HCT116 (cell line): ENCODE measurements at places on chromosomes 2 and 18. TPM values are rescaled to one million over a fixed set of nuclear protein-coding genes. Genes with fewer than 3 reads are reported as not detected.
A peak's percentile ranks its signal among the peaks of the same experiment; 100 is the strongest.

DNA sequence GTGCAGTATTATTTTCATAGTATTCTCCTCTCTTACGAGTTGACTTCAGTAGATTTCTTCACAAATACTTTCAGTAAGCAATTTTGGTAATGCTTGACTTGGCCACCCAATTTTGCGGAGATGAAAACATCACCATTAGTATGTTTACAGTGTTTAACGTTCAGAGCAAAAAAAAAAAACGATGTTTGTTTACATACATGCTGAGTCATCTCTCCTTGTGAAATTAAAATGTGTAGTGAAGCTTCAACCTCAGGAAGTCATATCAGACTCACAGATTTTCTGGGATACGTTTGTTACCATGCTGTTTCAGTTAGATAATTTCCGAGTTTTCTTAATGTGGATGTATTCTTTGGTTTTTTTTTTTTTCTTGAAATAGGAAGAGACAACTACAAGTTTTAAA, 100.1 kb downstream of the CTNNA2 start:
- H3K4me3 ChIP-seq, result no peak overlapping the region
- no peaks in the 10 kb centered on the region for H3K4me1 ChIP-seq
- DNase-seq, result no peak
- no peaks in the 10 kb centered on the region for H3K36me3 ChIP-seq
- no peaks in the 10 kb centered on the region for H3K27me3 ChIP-seq
- no peak overlapping the region for H3K27ac ChIP-seq

DNA sequence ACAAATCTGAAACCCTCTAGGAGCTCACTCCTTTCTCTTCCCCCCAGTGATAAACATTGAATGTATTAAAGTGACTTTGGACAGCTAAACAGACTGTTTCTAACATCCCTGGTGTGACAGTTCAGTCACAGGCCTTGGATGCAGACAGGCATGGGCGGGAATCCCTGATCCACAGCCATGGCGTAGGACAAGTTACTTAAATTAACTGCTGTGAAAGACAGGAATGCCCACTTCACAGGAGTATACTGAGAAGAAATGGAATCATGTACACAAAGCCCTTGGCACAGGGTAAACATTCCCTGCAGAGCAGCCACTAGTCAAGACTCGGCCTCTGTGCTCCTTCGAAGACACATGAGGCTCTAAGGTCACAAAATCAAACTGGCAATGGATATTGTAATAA, 34.0 kb downstream of the FARSB start:
- H3K4me3 ChIP-seq, result no peak overlapping the region
- peaks cover 33% of the 10 kb centered on the region for H3K36me3 ChIP-seq
- no peaks in the 10 kb centered on the region for H3K27me3 ChIP-seq
- no peaks in the 10 kb centered on the region for H3K4me1 ChIP-seq

GRCh38 chr2:45289997-45290709, 280.9 kb upstream of the SIX2 start:
- no peak overlapping the region for H3K4me3 ChIP-seq
- H3K4me1 ChIP-seq, result no peaks in the 10 kb centered on the region
- H3K36me3 ChIP-seq, result no peaks in the 10 kb centered on the region
- no peaks in the 10 kb centered on the region for H3K27me3 ChIP-seq
- H3K27ac ChIP-seq, result no peak overlapping the region

DNA sequence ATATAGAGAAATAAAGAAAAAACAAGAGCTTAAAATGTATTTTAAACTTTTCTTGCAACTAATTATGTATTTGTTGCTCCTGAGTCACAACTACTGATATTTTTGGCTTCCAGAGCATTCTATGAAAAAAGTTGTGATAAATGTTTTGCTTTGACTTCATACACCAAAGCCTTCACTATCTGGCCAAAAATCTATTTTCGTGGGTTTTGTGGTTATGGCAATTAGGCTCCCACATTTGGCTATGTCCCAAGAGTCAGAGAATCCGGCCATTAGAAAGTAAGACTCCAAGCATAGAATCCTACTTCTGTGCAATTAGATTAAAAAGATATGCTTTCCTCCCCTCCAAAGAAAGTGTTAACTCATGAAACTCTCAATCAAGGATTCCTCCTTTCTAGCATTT, 1456.1 kb upstream of the ACVR2A start:
- DNase-seq, result no peak
- no peak overlapping the region for H3K27ac ChIP-seq
- H3K4me3 ChIP-seq, result no peak overlapping the region
- no peaks in the 10 kb centered on the region for H3K4me1 ChIP-seq

DNA sequence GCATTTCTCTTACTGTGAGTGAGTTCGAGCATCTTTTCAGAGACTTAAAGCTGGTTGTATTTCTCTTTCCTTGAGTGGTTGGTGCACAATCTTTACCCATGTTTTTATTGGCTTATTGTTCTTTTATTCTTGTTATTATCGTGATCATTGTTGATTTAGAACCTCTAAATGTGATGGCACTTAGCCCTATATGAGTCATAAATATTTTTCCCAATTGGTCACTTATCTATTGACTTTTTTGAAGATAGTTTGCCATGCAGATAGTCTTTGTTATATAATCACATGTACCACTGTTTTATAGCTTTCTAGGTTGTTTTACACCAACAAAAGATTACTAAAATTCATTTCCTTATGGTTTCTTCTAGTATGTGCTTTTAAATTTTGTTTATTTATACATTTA, 141.6 kb upstream of the MSH6 start:
- no peak overlapping the region for H3K27ac ChIP-seq
- H3K4me3 ChIP-seq, result no peak overlapping the region
- no peaks in the 10 kb centered on the region for H3K36me3 ChIP-seq
- no peak for DNase-seq
- peaks cover 3% of the 10 kb centered on the region; the same call in 1 of the 2 replicates for H3K4me1 ChIP-seq

DNA sequence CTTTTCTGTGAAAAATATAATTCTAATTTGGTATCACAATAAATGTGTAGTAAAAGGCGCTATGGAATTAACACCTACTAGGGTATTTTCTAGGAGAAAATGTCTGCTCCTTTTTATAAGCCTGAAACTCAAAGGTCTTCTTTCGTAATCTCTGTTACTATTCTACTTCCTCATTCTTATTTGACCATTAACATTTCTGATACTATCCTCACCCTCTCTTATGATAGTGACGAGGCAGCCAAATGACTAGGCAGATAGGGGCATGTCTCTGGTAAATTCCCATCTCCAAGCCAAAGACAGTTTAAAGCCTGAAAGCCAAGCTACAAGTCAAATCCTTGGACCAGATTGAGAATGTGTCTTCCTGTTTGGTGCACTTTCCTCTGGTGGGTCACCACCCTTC, 251.7 kb downstream of the LRRTM4 start:
- H3K4me1 ChIP-seq, result no peaks in the 10 kb centered on the region
- H3K27ac ChIP-seq, result no peak overlapping the region
- H3K36me3 ChIP-seq, result no peaks in the 10 kb centered on the region
- no peak for DNase-seq
- no peak overlapping the region for H3K4me3 ChIP-seq

- no peak overlapping the region for H3K4me3 ChIP-seq
- H3K36me3 ChIP-seq, result no peaks in the 10 kb centered on the region
- H3K27me3 ChIP-seq, result no peaks in the 10 kb centered on the region
- DNase-seq, result no peak
- H3K27ac ChIP-seq, result no peak overlapping the region
- H3K4me1 ChIP-seq, result peaks cover 10% of the 10 kb centered on the region
These were observed 6.5 kb downstream of the PER2 start for GRCh38 chr2:238281826-238282480.

DNA sequence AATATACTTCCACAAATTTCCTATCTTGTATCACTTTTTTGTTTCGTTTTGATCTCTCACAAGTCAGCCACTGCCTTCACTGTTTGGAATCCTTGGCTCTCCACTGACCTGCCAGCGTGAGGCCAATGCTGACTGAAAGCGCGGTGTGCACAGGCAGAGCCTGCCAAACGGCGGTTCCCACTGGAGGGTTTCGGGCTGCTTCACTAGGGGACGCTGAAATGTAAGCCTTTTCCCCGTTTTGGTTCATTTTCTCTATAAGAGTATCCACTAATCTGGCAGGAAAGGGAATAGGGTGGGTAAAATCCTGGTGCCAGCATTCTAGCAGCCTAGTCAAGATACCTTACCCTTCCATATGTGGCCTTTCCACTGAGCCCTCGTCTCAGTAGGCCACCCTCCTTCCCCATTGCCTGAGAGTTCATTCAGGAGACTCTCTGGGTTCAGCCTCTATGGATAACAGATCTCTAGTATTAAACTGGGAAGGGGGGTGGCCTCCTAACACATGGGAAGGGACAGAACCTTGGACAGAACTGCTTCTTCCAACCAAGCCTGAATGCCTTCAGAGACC, 91.5 kb downstream of the DYM start:
- no peak overlapping the region for H3K4me3 ChIP-seq
- no peaks in the 10 kb centered on the region for H3K36me3 ChIP-seq
- no peaks in the 10 kb centered on the region for H3K4me1 ChIP-seq
- no peak for DNase-seq
- no peaks in the 10 kb centered on the region for H3K27me3 ChIP-seq
- H3K27ac ChIP-seq, result no peak overlapping the region

GRCh38 chr2:203490391-203490790, 44.7 kb downstream of the RAPH1 start:
- H3K27me3 ChIP-seq, result no peaks in the 10 kb centered on the region
- no peaks in the 10 kb centered on the region for H3K36me3 ChIP-seq
- no peak overlapping the region for H3K27ac ChIP-seq
- no peak for DNase-seq

- H3K4me3 ChIP-seq, result no peak overlapping the region
- H3K27me3 ChIP-seq, result 0 out of 2 replicates have a peak, but pooled peaks cover 4% of the 10 kb centered on the region
- no peak overlapping the region for H3K27ac ChIP-seq
- no peak for DNase-seq
- no peaks in the 10 kb centered on the region for H3K4me1 ChIP-seq
These were observed 19.7 kb upstream of the GATA6 start for GRCh38 chr18:22149710-22150109.

DNA sequence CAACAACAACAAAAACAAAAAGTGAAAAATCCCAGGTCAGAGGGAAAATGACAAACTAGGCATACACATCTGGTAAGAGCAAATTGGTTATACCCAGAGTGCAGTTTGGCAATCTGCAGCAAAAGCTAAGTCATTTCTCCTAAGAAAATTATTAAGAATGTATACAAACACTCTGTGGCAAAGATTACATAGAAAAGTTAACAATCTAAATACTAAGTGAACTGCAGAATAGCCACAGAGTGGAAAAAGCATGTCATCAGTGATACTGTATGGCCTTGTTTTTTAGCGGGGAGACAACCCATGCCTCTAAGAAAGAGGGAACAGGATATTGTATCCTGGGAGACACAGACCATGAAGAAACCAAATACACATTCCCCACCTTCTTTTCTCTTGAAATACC, 136.0 kb upstream of the ITGB6 start:
- no peaks in the 10 kb centered on the region for H3K27me3 ChIP-seq
- H3K4me1 ChIP-seq, result no peaks in the 10 kb centered on the region
- DNase-seq, result no peak
- H3K4me3 ChIP-seq, result no peak overlapping the region

GRCh38 chr2:225895126-225895525, 495.6 kb downstream of the NYAP2 start:
- H3K4me3 ChIP-seq, result no peak overlapping the region
- DNase-seq, result no peak
- no peaks in the 10 kb centered on the region for H3K36me3 ChIP-seq
- peak overlapping the region; percentile 17; the same call in 1 of the 2 replicates for H3K27ac ChIP-seq

SFTPB gene
- 13.3 TPM for total RNA-seq

ASTL gene
- total RNA-seq, result 0.34 TPM

SCYGR7 gene
- total RNA-seq, result not detected

VWA3B gene
- 0.47 TPM for total RNA-seq

ALLC gene
- total RNA-seq, result not detected
